Mesothelial cell of epicardium (in vitro differentiated cells): ENCODE measurements at places on chromosomes 6 and 20. TPM values are rescaled to one million over a fixed set of nuclear protein-coding genes. Genes with fewer than 3 reads are reported as not detected.

GRCh38 chr6:28407401-28407800, 7.9 kb upstream of the ZSCAN12 start:
- peaks cover 48% of the 10 kb centered on the region for H3K27me3 ChIP-seq
- H3K36me3 ChIP-seq = peaks cover 5% of the 10 kb centered on the region
- H3K4me1 ChIP-seq = no peaks in the 10 kb centered on the region
- no peak overlapping the region for H3K4me3 ChIP-seq
- DNase-seq = no peak

- peaks cover 14% of the 10 kb centered on the region for H3K27me3 ChIP-seq
- peak within 1 kb of the TSS; percentile 69 for H3K27ac ChIP-seq
- peak within 1 kb of the TSS; percentile 76 for H3K4me3 ChIP-seq
- peak; percentile 51 for DNase-seq
- no peaks in the 10 kb centered on the region for H3K36me3 ChIP-seq
- H3K4me1 ChIP-seq = peaks cover 24% of the 10 kb centered on the region
Observed at GRCh38 chr6:24357336-24358218, at the start of gene DCDC2. DCDC2 (minus strand) TSS chr6:24358059; CDS start chr6:24357750, 309 bp downstream.

- H3K4me3 ChIP-seq = no peak overlapping the region
- DNase-seq = no peak
- H3K27ac ChIP-seq = no peak overlapping the region
- H3K36me3 ChIP-seq = no peaks in the 10 kb centered on the region
Observed at GRCh38 chr6:105872249-105872648, 213.9 kb upstream of the PRDM1 start.

GRCh38 chr6:146560607-146561006, 17.0 kb downstream of the RAB32 start:
- no peaks in the 10 kb centered on the region for H3K27me3 ChIP-seq
- no peaks in the 10 kb centered on the region for H3K4me1 ChIP-seq
- peaks cover 10% of the 10 kb centered on the region for H3K36me3 ChIP-seq
- H3K27ac ChIP-seq = no peak overlapping the region
- H3K4me3 ChIP-seq = no peak overlapping the region
- DNase-seq = no peak

GRCh38 chr6:42690151-42690702, 32.2 kb downstream of the PRPH2 start:
- peaks cover 54% of the 10 kb centered on the region for H3K36me3 ChIP-seq
- H3K4me1 ChIP-seq = no peaks in the 10 kb centered on the region
- no peak for DNase-seq
- H3K4me3 ChIP-seq = no peak overlapping the region
- H3K27ac ChIP-seq = no peak overlapping the region
- H3K27me3 ChIP-seq = no peaks in the 10 kb centered on the region

DNA sequence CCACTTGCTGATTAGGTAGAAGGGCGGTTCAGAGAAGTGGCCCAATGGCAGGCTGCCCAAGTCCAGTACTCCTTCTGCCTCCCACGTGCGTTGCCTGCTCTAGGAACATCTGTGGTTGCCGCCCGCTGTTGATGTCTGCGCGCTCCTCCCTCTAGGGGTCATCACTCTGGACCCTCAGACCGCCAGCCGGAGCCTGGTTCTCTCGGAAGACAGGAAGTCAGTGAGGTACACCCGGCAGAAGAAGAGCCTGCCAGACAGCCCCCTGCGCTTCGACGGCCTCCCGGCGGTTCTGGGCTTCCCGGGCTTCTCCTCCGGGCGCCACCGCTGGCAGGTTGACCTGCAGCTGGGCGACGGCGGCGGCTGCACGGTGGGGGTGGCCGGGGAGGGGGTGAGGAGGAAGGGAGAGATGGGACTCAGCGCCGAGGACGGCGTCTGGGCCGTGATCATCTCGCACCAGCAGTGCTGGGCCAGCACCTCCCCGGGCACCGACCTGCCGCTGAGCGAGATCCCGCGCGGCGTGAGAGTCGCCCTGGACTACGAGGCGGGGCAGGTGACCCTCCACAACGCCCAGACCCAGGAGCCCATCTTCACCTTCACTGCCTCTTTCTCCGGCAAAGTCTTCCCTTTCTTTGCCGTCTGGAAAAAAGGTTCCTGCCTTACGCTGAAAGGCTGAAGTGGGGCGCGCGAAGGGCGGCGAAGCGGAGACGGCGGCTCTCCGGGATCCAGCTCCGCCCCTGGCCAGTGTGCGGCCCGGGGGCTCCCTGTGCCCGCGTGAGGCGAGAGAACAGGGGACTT, 8.5 kb downstream of the TRIM15 start:
- no peaks in the 10 kb centered on the region for H3K36me3 ChIP-seq
- H3K4me1 ChIP-seq = peaks cover 3% of the 10 kb centered on the region
- no peak overlapping the region for H3K27ac ChIP-seq
- DNase-seq = no peak
- H3K27me3 ChIP-seq = peaks cover 100% of the 10 kb centered on the region
- peak overlapping the region; percentile 38 for H3K4me3 ChIP-seq

DNA sequence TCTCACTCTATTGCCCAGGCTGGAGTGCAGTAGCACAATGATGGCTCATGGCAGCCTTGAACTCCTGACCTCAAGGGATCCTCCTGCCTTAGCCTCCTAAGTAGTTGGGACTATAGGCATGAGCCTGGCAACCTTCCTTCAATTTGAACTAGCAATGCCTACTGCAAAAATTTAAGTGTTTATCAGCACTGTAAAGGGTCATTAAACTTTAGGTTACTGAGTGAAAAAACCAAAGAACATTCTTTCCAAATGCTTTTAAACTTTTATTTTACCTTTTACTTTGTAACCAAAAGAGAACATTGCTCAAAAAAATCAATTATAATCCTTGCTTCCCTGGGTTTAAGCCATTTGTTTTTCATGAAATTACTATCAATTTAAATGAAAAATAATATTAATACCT, 101.0 kb upstream of the NHSL1 start:
- DNase-seq = no peak
- H3K36me3 ChIP-seq = no peaks in the 10 kb centered on the region
- no peak overlapping the region for H3K4me3 ChIP-seq
- H3K27me3 ChIP-seq = no peaks in the 10 kb centered on the region
- peaks cover 6% of the 10 kb centered on the region for H3K4me1 ChIP-seq

- H3K4me1 ChIP-seq = peaks cover 18% of the 10 kb centered on the region
- no peak overlapping the region for H3K4me3 ChIP-seq
- no peaks in the 10 kb centered on the region for H3K36me3 ChIP-seq
- H3K27me3 ChIP-seq = no peaks in the 10 kb centered on the region
- H3K27ac ChIP-seq = no peak overlapping the region
- no peak for DNase-seq
Observed at GRCh38 chr20:54197621-54198604, 10.0 kb upstream of the PFDN4 start.

DNA sequence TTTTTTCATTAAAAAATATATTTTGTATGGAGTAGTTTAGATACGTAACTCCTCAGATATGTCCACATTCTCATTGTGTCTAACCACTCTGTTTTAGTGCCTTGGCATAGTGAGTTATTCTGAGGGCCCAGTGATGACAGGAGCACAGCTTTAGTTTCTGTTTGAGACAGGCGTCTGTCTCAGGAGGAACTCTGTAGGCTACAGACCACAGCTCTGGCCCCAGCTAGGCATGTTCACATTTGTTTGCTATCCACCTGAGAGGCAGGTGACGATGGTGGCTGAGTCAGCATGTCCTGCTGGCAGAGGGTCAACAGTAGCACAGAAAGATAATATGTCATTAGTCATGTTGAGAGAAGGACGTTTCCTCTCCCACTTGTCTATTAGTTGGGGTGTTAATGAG, 16.3 kb downstream of the LRRC1 start:
- no peak for DNase-seq
- no peaks in the 10 kb centered on the region for H3K27me3 ChIP-seq
- no peak overlapping the region for H3K4me3 ChIP-seq
- peak overlapping the region; percentile 35 for H3K27ac ChIP-seq
- peaks cover 27% of the 10 kb centered on the region for H3K4me1 ChIP-seq

GRCh38 chr6:88848870-88849269, 114.5 kb downstream of the RNGTT start:
- no peak for DNase-seq
- no peak overlapping the region for H3K4me3 ChIP-seq
- peak overlapping the region; percentile 75 for H3K27ac ChIP-seq
- H3K4me1 ChIP-seq = peaks cover 10% of the 10 kb centered on the region
- no peaks in the 10 kb centered on the region for H3K27me3 ChIP-seq
- peaks cover 2% of the 10 kb centered on the region for H3K36me3 ChIP-seq

Gene FNDC1
- 0.31 to 0.40 TPM (median 0.34 TPM) in 3 replicates for total RNA-seq
